Stimulated activated CD4-positive, alpha-beta T cell treated with anti-CD3 and anti-CD28 coated beads, Interleukin-15, amount 100 ng/mL, for 1 hour (primary cell): ENCODE measurements at places on chromosomes 7 and 10.
A peak's percentile ranks its signal among the peaks of the same experiment; 100 is the strongest.

DNA sequence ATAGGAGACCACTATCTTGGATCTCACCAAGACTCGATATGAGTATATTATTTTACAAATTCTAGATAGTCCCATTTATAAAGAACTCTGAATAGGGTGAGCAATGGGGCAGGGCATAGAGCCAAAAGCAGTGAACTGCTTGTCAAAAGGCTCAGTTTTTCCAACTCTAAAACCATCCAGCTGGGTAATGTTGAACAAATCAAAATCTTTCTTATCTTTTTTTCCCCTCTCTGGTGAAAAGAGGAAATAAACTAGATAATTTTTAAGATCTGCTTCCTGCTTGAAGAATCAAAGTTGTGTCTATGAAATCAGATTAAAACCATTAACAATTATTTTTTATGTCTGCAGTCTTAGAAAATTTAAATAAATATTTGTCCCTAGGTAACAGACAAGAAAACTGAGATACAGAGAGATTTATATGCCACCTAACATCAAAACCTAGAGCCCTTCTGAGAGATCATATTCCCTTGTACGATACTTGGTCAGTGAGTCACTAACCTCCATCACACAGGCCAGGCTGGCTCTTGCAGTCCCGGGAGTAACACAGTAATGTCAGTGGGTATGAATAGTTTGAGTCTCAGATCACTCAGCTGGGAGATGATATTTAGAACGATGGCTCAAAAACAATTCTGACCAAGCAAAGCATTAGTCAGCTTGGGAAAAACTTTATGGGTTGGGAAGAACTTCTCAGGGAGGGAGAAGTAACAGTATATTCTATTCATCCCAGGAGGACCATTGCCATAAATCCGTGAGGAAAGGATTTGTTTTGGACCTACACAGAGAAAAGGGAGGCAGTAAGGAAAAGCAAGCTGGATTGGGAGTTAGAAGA, 178.8 kb downstream of the REEP3 start:
- no peak for DNase-seq

DNA sequence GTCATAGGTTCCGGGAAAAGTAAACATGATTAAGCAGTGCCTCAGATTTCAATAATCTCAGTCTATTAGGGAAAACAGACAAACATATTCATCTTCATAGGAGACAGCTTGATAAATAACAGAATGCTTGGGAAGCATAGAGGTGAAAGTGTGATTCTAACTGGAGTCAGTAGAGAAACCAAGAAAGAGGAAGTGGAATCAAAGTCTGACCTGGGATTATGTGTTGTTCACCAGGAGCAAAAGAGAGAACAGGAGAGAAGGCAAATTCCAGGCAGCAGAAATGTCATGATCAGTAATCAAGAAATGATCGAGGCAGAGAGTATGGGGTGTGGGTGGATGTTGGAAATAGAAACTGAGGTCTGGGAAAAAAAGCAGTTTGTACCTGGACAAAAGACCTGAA, 43.7 kb downstream of the DGKB start:
- no peak for DNase-seq

DNA sequence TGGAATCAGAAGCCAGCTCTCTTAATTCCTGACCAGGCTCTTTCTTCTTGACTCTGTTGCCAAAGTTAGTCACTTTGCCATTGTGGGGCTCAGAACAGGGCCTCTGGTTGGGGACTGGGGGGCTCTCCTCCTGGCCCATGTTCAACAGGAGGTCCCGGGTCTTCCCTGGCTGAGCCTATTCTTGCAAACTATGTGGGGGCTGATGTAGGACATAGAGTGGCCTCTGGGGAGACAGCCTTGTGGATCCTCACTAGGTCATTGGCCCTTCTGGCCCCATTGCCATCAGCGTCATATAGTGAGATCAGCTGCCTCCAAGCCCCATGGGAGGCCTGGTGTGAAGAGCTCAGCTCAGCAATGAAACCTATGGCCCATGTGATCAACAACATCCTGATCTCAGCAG, 77.6 kb upstream of the LEP start:
- no peak for DNase-seq

DNA sequence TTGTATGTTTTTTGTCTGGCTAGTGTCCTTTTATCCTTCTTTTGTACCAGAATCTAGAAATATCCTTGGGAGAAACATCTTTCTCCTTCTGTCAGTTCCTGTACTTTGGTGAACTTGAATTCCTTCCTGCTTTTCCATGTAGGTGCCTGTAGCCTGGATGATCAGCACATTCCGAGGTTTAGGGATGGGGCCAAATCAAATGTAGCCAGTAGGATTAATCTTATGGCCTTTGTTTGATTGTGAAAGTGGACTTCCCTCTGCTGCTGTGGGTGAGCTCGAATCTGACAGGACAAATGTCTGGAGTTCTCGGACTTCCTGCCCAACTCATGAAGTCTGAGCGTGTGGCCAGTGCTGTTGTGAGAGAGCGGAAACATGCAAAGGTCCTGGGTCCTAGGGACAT, 33.2 kb upstream of the NAMPT start:
- no peak for DNase-seq

DNA sequence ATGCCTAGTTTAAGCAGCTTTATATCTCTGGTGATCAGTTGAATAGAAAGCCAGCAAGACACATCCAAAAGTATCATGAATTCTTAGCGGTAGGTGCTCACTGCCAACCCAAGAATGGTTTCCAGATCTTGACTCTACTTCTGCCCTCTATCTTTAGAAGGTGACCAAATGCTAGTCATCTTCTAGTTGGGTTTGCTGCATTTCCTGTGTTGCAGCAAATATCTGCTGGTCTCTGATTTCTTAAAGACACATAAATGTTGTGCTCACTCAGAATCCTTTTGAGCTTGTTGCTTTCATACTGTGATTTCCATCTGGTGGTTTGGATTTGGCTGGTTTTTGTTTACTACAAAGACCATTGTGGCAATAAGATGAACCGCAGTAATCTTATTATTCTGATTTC, 2.2 kb downstream of the CDC123 start:
- no peak for DNase-seq

- no peak for DNase-seq
Measured at GRCh38 chr10:60035984-60036383, 129.6 kb upstream of the CCDC6 start.

GRCh38 chr7:126443951-126444350, 808.8 kb downstream of the GRM8 start:
- DNase-seq, result no peak

GRCh38 chr10:42950606-42951485, 126.0 kb upstream of the RET start:
- DNase-seq, result no peak

DNA sequence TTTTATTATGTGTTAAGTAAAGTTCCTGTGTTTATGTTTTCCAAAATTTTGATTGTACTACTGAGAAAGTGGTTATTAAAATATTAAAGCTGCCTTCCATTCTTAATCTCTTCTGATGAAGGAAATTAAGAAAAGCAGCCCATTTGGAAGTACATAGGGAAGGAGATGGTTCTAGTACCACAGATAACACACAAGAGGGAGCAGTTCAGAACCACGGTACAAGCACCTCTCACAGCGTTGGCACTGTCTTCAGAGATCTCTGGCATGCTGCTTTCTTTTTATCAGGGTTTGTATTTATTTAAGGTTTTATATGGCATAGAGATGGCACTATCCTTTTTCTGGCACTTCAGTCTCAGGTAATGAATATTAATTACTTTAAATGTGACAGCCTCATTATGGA, 111.6 kb downstream of the PHTF2 start:
- DNase-seq, result no peak

DNA sequence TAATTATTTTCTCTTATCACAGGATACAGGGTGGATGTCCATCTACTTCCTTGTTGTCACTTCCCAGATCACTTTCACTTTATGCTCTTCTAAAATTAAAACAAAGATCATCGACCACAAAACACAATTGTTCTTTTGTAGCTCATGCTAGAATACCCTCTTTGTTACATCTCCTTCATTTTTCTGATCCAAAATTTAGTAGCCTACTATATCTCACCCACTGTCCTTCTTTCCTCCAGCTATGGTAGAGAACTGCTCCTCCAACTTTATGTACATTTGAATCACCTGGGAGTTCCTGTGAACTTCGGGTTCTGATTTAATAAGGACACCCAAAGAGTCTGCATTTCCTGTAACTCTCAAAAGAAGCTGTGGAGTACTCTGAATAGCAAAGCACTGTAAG, 1.2 kb upstream of the AHR start:
- DNase-seq, result no peak

GRCh38 chr7:142842251-142842766, 12.6 kb upstream of the EPHB6 start:
- no peak for DNase-seq

GRCh38 chr10:29618341-29619171, 16.2 kb downstream of the SVIL start:
- no peak for DNase-seq

- DNase-seq, result no peak
Measured at GRCh38 chr10:12195281-12195602, 449 bp downstream of the NUDT5 start.

GRCh38 chr7:131302446-131302845, 25.2 kb upstream of the MKLN1 start:
- DNase-seq, result no peak

DNA sequence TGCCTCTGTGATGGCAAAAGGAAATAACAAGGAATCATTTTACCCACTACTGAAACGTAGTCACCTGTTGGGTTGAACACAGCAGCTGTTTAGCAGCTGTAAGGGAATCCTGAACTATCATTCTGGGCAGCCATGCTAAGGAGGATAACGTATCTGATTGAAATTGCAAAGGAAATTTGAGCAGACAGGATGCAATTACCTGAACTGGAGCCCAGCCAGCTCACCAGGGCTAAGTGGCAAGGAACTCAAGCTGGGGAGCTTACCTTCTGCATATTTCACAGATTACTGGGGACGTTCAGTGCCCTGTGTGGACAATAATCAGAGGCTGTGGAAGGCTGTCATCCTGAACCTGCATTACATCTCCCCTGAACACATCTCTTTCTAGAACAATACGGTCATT, 650.5 kb downstream of the SORCS3 start:
- DNase-seq, result no peak

DNA sequence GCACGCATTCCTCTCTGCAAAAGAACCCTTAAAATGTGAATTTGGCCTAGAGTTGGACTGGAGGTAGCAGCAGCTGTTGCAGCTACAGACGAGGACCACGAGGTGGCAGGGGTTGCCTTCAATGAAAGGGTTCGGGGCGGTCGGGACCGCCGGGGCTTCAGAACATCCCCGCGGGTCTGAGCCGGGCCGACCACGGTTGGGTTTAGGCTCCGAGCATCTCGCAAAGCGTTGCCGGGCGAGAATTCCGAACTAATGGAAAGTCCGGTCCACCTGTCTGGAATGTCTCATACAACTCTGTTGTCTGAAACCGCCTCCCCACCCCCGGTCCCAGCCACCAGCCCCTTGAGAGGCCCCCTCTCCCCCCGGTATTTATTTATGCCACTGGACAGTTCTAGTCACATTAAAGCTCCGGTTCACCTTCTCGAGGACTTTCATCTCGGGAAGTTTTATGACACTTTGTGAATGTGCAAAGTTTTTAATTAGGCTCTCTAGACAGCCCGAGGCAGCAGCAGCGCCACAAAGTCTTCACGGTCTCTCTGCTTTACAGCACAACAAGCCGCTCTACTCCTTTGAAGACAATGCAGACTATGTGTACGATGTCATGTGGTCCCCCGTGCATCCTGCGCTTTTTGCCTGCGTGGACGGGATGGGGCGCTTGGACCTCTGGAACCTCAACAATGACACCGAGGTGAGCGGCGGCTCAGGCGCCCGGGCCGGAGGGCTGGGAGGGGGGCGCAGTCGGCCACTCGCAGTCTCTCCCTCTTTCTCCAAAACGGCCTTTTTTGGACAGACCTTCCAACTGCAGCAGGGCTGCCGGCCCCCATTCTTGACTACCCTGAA, 246.2 kb downstream of the SLC25A13 start:
- peak; percentile 27 for DNase-seq

DNA sequence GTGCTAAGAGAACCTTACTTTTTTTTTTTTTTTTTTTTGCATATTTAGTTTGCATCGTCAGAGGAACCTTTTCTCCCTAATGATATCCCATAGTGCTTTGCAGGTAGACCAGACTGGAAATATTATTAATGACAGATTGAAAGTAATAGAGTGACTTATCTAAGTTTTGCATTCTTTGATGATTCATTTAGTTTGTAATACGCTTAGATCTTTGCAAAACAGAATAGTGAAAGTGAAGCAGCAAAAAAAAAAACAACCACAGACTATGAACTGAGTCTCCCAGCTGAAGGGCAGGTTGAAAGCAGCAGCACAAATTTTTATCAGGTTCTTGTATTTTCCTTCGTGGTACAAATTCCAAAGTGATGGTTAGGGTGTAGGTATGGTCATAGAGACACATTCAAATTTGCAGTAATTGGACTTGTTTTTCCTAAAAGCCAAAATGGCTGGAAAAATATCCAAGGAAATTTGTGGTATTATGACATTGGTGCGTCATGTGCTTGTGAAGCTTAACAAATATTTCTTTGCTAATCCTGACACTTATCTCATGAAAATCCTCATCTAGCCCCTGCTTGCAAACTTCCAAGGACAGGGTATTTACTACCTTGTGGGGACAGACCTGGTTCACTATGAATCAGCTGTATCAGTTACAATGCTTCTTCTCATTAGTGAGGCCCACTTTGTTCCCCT, 81.8 kb upstream of the CREB5 start:
- no peak for DNase-seq

GRCh38 chr10:95278061-95278988, 12.5 kb downstream of the PDLIM1 start:
- DNase-seq, result no peak

DNA sequence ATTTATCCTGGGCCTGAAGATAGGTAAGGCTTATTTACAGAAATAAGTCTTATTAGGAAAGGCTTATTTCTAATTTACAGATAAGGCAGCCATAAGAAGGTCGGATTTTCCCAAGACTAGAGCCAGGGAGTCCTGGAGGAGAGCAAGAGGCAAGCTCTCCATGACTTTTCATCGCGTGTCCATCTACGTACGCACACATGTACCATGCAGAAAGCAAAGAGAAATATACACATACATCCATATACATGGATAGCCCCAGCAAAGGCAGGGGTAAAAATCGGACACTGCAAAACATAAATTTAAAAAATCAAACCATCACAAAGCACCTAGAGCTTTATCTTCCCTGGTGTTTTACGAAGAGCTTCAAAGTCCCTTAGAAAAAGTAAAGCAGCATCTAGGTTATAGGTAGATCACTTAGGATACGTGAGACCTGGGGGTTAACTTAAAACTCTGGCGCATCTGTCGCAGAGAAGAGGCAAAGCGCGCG, 25.8 kb upstream of the ZRANB1 start:
- DNase-seq, result no peak

DNA sequence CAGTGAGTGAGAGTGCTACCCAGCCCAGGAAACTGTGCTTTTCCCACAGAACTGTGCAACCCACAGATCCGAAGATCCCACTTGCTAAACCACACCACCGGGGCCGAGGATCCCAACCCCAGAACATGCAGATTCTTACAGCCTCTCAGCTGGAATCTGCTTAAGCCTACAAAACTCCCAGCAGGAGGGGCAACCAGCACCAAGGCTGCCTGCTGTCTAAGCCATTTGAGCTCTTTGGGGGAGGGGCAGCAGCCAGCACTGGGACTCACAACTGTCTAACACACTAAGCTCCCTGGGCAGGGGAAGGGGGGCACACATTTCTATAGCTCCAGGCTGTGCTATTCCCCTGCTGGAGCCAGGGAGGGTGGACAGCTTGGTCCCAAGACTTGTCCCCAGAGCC, 529.9 kb downstream of the XPNPEP1 start:
- no peak for DNase-seq
